ENCODE measurements at places on chromosomes 2 and 18.

GRCh38 chr2:71071681-71072398 lies 3.4 kb downstream of the NAGK start:
- DNase-seq, result no peak

DNA sequence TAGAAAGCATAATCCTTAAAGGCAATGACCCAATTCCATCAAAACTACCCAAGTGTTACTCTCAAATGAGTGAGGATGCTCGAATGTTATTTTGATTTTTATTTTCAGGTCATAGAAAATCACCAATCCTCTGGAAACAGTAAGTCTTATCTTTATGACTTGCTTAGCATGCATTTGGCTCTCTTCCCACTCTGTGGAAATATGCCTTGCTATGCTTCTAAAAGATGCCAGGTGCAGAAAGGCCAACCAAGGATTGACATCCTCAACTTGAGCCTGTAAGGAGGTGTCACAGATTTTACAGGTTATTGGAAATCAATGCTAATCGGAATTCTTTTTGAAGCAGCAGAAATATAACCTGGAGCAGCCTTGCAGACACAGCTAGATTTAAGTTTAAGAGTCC lies 543.9 kb upstream of the LINC00305 start:
- no peak for DNase-seq

DNA sequence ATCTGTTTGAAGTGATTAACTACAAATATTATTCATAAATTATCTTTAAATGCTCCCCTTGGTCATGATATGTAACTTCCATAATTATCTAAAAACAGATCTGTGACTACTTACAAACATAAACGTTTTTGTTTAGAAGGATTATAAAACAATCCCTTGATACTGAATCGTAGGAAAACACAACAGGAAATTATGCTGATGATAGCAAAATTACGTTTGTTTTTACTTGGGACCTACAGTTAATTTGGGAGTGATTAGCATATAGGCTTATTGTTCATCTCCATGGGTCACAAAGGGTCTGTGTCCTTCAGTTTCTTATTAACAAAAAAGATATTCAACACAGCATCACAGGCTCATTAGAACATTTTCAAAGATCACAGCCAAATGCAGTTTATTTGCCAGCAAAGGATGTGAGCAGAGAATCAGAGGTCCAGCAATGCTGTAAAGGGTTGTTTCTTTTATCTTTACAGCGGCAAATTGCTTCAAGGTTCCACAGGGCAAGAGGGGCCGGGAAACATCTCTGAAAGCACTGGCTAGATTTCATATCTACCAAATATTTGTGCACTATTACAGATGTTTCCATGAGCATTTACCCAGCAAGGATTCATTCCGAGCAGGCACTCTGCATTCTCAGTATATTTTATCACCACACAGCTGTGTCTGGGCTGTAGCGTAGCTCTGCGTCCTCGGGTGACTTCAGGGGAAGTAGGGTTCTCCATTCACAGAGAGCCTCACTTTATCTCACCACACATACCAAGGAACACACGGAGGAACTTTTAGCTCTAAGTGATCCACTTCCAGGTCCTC lies 4.1 kb downstream of the CCDC195 start:
- DNase-seq, result no peak

- DNase-seq, result no peak
These were observed 110.2 kb downstream of the MDH1 start for GRCh38 chr2:63698786-63699548.

GRCh38 chr2:211157211-211157610 lies 600.8 kb downstream of the CPS1 start:
- no peak for DNase-seq

Data from NCI-H1048 (cell line).